ENCODE measurements at places on chromosomes 12 and 14.
A peak's percentile ranks its signal among the peaks of the same experiment; 100 is the strongest.

DNA sequence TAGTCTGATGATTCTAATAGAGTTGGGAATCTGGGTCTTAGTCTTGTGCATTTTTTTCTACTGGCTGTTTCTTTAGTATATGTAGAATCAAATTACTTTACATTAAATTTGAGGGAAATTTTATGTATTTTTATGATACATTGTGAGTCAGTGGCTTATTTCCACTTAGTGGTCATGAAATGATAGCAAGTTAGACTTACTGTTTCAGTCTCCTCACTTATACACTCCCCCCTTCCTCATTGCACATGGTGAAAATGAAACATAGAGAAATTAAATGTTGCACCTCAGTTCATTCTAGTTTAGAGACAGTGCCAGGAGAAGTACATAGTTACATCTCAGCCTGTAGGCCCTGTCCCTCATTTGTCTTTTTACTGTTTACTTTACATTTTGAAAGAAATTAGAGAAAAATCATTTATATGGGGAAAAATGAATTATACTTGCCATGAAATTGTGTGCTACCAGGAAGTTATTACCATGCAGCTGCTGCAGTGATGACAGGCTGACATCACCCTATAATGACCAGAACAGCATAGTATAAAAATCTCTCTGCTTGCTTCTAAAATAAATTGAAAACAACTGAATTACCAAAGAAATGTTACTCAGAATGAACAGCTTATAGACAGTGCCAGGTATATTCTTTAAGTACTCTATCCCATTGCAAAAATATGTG is 113.2 kb downstream of the TRMT5 start:
- no peak for DNase-seq

DNA sequence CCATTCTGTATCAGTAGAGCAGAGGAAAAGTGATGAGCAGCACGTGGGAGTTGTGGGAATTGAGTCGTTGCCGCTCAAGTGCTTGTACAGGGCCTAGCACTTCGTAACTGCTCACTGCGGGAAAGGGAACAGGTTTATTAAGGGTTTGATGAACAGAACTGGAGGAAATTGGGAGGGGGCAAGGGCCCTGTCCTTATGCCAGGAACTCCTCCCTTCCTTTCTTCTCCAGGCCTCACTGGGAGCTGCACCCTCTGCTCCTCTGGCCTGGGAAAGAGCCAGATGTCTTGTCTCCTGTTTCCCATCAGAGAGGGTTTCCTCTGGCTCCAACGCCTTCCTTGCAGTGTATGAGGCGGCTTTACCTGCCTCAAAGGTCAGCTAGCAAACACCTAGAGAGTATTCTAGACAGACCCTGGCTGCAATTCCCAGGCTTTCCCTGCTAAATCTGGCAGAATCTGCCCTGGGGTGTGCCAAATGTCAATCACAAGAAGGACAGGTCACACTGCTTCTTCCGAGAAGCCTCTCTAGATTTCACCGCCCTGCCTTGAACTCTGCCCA is 78.4 kb downstream of the NTF3 start:
- DNase-seq, result no peak

DNA sequence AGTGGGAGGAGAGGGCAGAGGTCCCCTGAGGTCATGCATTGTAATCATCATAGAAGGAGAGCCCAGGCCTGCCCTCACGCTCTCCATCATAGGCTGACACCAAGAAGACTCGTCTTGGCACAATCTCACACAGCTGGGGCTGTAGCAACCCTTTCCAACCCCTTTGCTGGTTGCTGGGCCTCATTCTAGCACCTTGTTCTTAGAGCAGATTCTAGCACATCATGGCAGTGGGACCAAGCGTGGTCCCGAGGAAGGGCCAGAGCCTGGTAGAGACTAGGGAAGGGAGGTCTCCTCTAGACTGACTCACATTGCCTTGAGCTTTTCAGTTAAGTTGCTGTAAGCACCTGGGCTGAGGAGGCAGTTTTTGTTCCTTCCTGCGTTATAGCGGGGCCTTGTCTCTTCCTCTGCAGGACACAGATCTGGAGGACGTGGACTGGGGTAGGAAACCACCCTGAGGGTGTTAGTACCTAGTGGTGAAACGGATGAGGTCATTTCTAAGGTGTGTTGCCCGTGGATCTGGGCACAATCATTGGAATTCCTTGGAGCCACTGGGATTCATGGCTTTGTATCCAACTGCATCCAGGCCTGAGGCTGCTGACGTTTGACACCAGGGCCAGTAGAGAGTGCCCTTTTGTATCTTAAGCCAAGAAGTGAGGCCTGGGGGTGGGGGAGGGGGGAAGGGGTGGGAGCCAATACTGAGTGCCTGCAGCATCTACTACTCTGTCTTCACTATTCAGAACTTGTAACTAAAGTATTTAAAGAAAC is 19.9 kb downstream of the RPS6KL1 start:
- DNase-seq, result no peak

GRCh38 chr12:26058818-26059217 is 66.0 kb downstream of the BHLHE41 start:
- no peak for DNase-seq

DNA sequence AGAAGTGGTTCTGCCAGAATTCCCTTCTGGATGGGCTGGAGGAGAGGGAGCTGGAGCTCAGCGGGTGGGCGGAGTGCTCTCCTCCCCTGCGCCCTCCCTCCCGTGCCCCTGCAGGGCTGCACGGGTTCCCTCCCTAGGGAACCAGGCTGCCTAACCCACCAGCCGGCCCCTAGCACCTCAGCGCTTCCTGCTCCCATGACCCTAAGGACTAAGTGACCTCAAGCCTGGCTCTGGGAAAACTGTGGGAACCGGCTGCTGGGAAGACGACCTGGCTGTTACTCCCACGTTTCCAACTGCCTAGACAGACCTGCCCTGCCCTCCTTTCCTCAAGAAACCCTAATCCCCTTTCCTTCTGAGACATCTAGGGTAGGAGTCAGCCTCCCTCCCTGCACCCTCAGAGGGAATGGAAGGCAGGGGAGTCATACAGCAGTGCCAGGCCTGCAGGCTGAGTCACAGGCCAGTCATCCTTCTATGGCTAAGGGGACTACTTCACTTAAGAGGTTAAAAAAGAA is 31.5 kb downstream of the SLC6A12 start:
- DNase-seq, result no peak

DNA sequence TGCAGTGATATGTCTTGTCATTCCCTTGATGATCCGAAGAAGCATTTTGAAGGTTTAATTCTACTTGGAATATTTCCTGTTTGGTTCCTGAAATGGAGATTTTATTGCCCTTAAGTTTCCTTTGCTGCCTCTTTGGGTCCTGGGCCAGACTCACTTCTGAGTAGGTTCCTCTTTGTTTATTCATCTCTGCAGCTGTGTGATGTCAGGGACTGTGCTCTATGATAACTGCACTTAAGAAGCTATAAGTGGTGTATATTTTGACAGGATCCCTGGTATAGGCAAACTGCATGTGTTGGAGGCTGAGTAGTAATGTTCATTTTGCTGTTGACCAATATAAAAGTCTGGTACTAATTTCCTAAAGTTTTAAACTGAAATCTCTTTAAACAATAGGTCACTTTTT is at the start of gene KLRC4:
KLRC4 (minus strand) TSS at position 366 of the 400 bp plus-strand sequence; CDS start at position 184, 182 bp downstream.
- peak; percentile 64 for DNase-seq

DNA sequence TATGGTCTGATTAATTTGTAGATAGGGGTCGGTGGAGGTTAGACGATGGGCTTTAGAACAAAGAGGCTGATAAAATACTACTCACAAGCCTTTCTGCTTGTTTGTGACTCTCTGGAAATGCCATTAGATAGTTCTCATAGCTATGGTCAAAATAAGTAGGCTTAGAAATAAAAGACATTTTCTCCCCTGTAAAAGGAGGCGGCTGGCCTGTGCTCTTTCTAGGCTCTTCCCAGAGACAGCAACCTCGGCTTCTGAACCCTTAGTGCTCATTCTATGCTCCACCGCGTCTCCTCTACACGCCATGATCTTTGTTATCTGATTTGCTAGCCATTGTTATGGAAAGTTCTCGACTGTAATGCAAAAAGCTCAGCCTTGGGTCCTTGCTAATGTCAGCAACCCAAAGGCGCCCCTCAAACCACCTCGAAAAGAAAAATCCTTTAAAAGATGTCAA is 64.5 kb downstream of the CRADD start:
- no peak for DNase-seq

DNA sequence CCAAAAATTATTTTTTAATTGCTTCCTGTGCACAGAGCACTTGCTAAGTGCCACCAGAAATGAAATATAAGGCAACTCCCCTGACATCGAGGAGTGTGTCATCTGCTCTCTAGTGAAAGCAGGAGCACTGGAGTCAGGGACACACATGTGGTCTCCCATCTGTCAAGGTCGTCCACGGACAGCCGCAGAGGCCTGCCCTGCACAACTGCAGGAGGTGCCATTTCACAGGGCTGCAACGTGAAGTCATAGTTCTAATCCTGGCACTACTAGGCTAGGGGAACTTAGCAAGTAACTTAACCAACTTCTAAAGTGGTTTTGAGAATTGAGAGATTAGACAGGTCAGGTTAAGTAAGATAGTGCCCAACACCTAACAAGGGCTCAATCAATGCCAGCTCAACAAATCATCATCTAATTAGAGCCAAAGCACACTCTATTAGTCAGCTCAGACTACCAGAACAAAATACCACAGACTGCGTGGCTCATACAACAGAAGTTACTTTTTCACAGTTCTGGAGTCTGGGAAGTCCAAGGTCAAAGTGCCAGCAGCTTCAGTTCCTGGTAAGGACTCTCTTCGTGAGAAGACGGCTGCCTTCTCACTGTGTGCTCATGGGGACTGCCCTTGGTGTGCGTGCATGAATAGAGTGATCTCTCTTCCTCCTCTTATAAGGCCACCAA is 30.7 kb downstream of the FOXN3 start:
- peak; percentile 15 for DNase-seq

- no peak for DNase-seq
These were observed 3.8 kb downstream of the EEF1AKMT3 start for GRCh38 chr12:57776247-57776587.

GRCh38 chr14:72554994-72555608 is 338.8 kb downstream of the DPF3 start:
- no peak for DNase-seq

DNA sequence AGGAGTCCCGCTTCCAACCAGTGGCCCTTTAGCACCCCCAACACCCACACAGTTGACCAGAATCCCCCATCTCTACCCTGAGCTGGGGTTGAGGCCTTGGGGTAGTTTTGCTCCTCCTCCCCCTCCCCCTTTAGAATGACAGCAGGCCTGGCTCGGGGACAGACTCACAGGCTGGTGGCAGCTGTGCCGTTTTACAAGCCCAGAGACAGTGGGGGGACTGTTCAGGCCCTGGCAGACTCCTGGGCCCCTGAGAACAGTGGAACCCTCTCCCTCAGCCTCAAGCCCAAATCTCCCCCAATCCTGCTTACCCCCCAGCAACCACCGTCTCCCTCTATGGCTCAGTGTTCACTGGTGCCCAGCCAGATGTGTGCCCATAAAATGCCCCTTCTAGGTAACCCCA is 10.1 kb downstream of the TMEM119 start:
- no peak for DNase-seq

DNA sequence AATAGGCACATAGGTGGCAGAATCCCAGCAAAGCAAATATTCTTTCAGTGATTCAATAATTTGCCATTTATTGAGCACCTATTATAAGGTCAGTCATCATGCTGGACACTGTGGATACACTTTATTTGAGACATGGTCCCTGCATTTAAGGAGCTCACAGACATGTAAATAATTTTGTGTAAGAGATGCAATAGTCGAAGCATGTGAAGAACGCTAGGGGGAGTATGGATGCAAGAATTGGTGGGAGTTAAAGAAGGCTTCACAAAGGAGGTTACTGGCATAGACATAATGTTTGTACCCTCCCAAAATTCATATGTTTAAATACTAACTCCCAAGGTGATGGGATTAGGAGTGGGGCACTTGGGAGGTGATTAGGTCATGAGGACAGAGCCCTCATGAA is 260.6 kb upstream of the GARIN6 start:
- DNase-seq, result no peak

- no peak for DNase-seq
These were observed 226.1 kb downstream of the FOXN3 start for GRCh38 chr14:89190765-89191513.

GRCh38 chr14:96735526-96735925 is 61.7 kb upstream of the VRK1 start:
- DNase-seq, result no peak

DNA sequence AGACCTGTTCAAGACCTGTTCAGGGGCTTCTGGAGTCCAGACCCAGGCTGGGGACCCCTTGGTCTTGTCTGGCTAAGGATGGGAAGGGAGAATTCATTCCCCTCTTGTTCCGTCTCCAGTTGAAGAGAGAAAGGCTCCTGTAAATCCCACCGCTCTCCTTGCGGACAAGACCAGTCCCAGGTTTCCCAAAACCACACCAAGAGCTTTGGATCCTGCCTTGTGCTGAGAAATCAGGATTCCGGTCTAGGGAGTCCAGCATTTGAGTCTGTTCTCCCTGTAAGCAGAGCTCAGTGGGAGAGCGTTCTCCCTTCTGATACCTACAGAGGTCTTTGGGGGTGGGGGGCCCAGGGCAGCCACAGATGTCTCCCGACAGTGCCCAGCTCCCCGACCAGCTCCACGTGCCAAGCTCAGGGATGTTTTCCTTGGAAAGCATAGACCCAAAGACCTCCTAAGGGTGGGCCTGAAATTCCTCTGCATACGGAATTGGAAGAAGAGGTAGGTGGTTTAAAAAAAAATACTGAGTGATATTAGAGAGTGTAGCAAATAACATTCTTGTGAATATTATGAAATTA is 1.9 kb downstream of the HOXC13 start:
- no peak for DNase-seq

- no peak for DNase-seq
These were observed 369.9 kb downstream of the DIO2 start for GRCh38 chr14:79841433-79841832.

DNA sequence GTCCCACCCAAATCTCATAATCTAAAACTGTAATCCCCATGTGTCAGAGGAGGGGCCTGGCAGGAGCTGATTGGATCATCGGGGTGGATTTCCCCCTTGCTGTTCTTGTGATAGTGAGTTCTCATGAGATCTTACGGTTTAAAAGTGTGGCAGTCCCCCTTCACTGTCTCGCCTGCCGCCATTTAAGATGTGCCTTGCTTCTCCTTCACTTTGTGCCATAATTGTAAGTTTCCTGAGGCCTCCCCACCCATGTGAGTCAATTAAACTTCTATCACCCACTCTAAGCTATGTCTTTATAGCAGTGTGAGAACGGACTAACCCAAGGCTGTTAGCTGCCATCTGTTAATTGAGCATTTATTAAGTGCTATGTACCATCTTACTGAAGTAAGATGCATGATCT is 105.1 kb downstream of the PTPN11 start:
- DNase-seq, result no peak

All from CD4-positive, alpha-beta T cell treated with Interleukin-4 for 4 hours (primary cell).